ENCODE measurements at places on chromosomes 12 and 14.
A peak's percentile ranks its signal among the peaks of the same experiment; 100 is the strongest.

GRCh38 chr12:99278899-99279298 lies 368.7 kb upstream of the GARIN6 start:
- DNase-seq = no peak

DNA sequence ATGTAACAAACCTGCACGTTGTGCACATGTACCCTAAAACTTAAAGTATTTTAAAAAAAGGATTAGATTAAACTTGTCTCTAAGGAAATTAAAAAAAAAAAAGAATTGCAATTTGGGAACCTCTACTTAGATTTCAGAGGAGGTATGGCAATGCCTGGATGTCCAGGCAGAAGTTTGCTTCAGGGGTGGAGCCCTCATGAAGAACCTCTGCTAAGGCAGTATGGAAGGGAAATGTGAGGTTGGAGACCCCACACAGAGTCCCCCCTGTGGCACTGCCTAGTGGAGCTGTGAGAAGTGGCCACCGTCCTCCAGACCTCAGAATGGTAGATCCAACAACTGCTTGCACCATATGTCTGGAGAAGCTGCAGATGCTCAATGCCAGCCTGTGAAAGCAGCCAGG lies 279.6 kb upstream of the CCDC196 start:
- no peak for DNase-seq

- no peak for DNase-seq
Measured at GRCh38 chr12:1922985-1923384, 4.5 kb upstream of the CACNA2D4 start.

DNA sequence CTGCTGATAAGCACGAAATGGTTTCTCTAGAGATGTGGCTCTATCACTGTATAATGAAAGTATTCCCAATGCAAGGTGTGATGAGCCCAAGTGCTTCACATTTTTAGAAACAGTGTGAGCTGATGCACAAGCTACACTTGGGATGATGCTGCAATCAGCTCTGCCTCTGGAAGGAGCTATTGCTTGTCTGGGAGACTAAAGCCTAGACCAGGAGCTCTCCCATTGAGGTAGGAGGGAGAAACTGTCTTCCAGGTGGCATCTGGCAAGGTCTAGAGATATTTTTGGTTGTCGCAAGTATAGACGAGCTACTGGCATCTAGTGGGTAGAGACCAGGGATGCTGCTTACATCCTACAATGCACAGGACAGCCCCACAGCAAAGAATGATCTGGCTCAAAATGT lies 42.0 kb downstream of the HECTD4 start:
- no peak for DNase-seq

DNA sequence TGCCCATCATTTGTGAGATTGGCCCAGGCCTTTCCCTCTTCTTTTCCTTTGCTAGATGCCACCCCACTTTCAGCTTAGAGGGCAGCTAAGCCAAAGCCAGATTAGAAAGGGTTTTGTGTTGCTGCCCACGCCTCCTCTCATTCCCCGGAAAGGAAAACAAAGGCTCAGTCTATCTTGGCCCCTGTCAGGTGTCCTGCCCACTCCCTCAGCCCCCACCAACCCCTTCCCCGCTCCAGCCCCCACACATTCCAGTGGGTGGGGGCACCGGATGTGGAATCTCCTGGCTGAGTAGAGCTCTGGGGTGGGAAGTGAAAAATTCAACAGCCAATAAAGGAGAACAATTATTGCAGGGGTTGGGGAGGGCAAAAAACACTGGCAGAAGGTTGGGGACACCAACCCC lies 2.2 kb downstream of the BLOC1S1 start:
- DNase-seq = no peak

DNA sequence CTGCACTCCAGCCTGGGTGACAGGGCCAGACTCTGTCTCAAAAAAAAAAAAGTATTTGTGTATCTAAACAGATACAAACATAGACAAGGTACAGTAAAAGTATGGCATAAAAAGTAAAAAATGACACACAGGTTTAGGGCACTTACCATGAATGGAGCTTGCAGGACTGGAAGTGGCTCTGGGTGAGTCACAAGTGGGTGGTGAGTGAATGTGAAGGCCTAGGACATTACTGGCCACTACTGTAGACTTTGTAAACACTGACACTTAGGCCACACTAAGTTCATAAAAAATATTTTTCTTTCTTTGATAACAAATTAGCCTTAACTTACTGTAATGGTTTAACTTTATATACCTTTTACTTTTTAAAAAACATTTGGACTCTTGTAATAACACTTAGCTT lies 38.0 kb upstream of the EIF5 start:
- DNase-seq = no peak

GRCh38 chr14:101357559-101358319 lies 203.6 kb upstream of the DIO3 start:
- DNase-seq = no peak

DNA sequence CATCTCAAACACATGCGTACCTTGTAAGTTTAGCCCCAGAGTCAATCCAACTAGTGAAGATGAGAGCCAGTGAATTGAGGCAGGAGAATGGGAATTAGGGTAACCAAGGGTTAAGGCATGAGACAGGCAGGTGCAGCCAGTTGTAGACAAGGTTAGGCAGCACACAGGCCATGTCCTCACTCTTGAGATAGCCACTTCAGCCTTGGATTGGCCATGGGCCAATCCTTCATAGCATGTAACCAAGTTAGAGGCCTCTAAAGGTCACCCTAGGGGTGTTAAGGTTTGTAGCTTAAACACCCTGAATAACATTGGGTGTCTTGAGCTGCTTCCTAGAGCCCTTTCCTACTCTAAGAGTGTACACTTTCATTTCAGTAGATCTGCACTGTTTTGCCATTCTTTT lies 208.2 kb upstream of the RBM19 start:
- DNase-seq = no peak

DNA sequence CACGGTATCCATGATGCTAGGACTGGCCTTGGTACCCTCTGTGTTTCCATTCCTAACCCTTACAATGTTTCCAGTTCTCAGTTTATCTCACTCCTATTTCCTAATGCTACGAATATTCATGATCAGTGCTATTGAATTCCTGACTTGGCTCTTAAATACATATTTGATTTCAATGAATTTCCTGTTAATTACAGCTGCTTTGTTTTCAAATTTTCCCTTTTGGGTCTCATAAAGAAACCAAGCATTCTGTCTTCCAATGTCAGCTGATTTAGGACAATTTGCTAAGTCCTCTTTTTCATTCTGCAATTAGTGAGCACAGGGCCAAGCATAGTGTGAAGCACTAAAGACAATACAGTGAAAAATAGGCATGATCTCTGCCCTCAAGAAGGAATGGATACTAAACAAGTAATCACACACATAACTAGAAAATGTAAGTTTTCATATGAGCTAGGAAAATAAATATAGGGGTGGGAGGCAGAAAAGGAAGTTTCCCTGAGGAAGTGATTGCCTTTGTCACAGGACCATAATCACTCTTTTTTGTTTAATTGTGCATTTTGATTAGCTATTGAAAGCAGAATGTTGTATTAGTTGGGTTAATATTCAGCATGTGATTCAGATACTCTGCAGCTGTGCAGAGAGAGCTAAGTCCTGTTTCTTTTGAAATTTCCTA lies 88.5 kb downstream of the KCNC2 start:
- no peak for DNase-seq

DNA sequence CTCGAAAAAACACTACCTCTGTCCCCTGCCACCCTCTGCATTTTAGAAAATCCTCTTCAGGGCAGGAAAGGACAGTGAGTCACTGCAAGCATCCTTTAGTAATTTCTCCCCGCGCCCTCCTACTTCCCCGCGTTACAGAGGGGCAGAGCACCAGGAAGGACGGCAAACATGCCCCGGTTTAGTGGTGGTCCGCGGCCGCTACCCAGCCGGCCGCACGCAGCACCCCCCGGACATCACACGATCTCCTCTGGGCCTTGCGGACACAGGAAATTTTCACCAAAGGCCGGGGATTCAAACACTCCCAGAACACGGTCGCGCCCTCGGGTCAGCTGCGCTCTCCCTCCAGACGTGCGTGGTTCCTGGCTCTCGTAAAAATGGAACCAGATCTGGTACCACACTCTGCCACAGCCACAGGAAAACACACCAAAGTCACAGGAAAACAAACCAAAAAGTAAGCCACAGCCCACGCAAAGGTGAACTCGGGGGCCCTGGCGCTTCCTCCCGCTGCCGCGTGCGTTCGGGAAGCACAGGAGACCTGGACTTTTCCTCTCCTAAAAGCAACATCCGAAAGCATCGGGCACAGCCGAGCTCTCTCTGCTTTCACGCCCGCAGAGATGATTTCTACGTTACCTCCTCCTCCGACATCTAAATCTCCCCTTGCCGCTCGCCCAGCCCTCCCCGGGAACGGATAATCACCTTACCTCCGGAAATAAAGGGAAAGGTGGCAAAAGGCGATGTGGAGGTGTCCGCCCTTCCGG lies 839 bp downstream of the SLC38A1 start:
- no peak for DNase-seq

DNA sequence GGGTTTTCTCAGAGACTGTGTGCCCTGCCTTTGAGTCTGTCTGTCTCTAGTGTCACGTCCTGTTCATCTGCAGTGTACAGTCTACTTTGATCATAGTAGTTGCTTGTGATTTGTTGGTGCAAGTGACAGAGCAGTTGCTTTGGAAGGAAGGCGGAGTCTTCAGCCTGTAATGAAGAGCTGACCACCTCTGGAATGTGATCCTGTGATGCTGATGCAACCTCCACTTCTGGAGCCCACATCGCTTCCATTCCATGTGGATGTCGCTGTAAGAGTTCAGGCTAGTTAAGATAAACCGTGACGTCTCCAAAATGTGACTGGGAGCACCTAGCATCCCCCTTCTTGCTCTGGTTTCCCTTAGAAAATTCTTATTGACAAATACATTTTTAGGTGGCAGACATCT lies 51.8 kb downstream of the PELI2 start:
- DNase-seq = no peak

GRCh38 chr12:38151991-38152700 lies 164.4 kb upstream of the ALG10B start:
- no peak for DNase-seq

GRCh38 chr12:131287015-131287937 lies 333.6 kb downstream of the ADGRD1 start:
- DNase-seq = no peak

DNA sequence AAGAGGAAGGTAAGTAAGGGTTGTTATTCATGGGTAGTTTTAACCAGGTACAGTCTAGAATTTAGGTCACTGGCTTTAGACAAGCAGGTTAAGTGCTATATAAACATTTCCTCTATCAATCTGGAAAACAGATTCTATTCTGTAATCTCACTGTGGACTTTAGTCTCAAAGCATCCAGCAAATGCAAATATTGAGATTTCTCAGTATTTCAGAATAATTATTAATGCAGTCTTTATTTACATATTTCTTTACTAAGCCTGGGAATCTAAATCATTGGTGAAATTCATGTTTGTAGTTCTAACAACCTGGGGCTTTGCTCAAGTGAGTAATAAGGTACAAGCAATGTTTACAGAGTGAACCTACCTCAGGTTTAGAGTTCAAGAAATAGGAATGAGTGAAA lies 61.9 kb downstream of the SLC41A2 start:
- DNase-seq = no peak

DNA sequence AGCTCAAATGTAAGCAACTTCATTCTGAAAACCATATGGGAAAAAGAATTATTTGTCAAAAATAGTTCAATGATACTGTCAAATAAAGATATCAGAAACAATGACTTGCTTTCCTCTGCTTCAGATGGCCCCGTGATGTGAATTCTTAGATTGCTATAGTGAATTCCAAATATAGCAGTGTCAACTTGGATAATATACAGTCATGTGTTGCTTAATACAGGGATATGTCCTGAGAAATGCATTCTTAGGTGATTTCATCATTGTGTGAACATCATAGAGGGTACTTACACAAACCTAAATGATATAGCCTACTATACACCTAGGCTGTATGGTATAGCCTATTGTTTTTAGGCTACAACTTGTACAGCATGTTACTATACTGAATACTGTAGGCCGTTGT lies 108.7 kb upstream of the MIS18BP1 start:
- DNase-seq = no peak

DNA sequence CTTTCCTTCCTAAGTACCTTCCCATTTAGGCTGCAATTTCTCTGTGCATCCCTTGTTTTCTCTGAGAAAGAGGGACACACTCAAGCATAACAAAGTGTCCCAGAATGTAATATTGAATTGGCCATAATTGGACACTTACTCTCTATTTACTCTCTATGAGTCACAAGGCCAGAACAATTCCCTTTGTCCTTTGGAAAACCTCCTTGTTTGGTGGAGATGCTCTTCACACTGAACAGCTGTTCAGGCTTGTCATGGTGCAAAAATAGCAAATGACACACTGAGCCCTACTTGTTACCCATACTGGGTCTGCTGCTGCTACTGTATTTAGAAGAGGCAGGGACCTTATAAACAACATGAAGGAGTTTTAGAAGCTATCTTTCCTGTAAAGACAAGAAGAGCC lies 1590.5 kb upstream of the TMEM132C start:
- no peak for DNase-seq

- DNase-seq = no peak
Measured at GRCh38 chr14:20667957-20668356, 16.4 kb upstream of the RNASE4 start.

GRCh38 chr14:59333668-59334067 lies 131.5 kb downstream of the GPR135 start:
- peak; percentile 14 for DNase-seq

DNA sequence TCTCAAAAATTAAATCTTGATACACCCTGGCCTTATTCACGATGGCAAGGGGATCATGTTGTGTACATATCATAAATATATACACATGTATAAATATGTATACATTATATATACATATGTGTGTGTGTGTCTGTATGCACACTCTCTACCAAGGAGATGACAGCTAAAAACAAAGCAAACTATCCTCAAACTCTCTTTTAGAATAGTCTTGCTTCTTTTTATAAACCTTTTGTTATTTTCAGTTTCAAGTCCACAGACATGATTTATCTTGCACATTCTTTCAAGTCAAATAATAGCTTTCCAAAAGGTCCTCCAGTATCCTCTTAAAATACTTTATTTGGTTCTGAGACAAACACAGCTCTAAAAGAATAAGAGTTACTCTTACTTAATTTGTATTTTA lies 8.4 kb downstream of the ANO6 start:
- DNase-seq = no peak

DNA sequence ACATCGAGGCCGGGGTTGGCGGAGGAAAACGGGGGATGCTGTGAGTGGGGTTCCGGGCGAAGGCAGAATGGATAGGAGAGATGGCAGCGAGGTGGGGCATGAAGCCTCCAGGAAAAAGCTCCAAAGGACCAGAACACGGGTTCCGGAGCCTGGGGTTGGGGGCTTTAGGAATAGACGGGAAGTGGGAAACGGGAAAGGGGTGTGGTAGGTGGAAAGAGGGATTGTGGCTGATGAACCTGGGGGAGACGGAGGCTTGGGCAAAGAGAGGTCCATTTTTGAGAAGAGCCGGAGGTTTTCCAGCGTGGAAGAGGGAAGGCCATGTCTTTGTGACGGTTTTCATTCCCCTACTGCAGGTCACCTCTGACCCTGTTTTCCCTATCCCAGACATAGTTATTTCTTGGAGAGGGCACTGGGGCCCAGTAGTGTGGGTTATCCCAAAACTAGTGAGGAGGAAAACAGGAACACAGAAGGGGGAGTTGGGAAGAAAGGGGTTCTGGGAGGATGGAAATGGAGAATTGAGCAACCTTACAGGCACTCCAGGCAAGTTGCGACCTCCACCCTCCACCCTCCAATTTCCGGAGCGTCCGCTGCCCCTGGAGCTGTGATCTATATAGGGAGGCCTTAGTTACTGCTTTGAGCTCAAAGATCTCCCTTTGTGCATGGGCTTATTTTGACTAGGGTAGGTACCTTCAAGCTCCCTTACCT lies 1.1 kb downstream of the ATN1 start:
- DNase-seq = no peak

GRCh38 chr14:71228711-71229110 lies 321.5 kb downstream of the PCNX1 start:
- DNase-seq = no peak

All from NCI-H1436 treated with DMSO at 0.1 percent for 48 hours (cell line).